Stimulated activated naive B cell treated with anti-CD40 and anti-IgM and Interleukin-4, amounts not matched to agents 10 μg/mL and 1 μg/mL and 100 μg/mL, for 72 hours (primary cell): ENCODE measurements at places on chromosomes 5 and 9.

DNA sequence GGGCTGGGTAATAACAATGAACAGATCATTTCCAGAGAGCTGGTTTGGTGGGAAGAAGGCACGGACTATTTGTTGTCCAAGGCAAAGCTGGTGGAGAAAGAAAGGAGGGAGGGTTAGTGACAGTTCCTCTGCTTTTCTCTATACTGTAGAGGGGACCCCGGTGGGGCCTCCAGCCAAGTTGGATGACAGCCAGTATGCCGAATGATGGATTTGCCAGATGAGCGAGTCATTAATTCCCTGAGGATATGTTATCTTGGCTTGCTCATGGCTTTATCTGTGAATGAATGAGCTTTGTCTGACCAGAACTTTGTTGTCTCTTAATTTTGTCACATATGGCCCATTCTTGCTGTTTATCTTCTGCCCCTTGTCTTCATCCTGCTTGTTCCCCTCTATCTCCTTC, 158.6 kb upstream of the GLRA1 start:
- no peak for DNase-seq
- no peaks in the 10 kb centered on the region for H3K36me3 ChIP-seq
- no peaks in the 10 kb centered on the region for H3K4me1 ChIP-seq

- H3K27ac ChIP-seq, result no peak overlapping the region
- peaks cover 24% of the 10 kb centered on the region for H3K27me3 ChIP-seq
- DNase-seq, result no peak
- no peak overlapping the region for H3K4me3 ChIP-seq
Observed at GRCh38 chr5:72552041-72552557, 44.9 kb upstream of the ZNF366 start.

DNA sequence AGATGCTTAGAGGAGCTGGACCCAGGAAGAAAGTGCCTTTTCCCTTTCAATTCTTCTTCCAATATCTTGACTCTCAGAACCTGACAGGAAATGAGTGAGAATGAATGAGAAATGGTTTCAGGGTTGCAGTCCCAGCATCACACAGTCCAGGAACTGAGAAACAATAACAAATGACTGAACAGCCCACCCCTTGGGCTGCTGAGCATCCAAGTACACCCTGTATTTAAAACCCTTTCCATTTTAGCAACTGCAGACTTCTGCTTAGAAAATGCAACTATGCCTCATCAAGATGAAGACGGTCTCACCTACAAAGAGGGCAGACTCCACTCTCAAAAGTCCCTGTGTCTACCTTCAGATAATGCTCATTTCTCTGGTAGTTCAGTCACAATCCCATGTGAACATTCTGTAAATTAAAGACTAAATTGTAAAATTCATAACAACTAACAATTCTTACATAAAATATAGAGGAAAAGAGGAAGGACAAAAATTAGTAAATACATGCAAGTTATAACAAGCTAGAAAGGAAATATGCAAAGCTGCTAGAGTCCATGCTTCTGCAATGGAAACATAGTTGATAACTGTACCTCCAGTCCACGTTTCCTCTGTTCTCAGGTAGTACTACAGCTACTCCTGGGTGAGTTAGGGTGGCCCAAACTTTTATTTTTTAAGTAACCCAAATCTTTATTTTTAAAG, 316.5 kb downstream of the ICE1 start:
- H3K27ac ChIP-seq, result peak overlapping the region; percentile 33
- no peak overlapping the region for H3K4me3 ChIP-seq
- no peaks in the 10 kb centered on the region for H3K27me3 ChIP-seq

DNA sequence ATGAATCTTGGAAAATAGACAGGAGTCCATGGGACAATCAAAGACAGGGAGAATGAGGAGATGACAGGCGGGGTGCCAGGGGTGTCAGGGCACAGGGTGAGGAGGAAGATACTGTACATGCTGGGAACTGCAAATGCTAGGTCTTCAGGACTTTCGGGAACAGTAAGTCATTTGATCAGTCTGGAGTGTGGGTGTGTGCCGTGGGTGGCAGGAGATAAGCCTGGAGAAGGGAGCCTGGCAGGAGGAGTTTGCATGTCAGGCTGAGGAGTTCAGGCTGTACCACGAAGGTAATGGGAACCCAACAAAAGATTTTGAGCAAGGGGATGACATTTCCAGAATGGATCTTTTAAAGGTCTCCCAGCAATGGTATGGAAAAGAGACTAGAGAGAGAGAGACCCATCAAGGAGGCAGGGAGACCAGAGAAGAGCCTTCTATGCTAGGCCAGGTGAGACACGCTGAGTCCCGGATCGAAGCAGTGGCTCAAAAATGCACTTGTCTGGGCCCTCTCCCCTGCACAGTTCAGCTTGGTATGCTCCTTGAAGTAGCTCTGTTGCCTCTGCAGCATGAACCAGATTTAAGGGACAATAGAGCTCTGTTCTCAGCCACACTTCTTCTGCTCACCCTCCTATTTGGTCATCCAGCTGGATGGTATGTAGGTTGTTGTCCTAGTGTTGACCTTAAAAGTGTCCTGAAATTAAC, 77.0 kb upstream of the FER start:
- H3K4me1 ChIP-seq, result no peaks in the 10 kb centered on the region
- no peak overlapping the region for H3K27ac ChIP-seq
- peaks cover 27% of the 10 kb centered on the region for H3K27me3 ChIP-seq
- no peak overlapping the region for H3K4me3 ChIP-seq

- no peak for DNase-seq
- no peak overlapping the region for H3K27ac ChIP-seq
- H3K4me1 ChIP-seq, result no peaks in the 10 kb centered on the region
- no peak overlapping the region for H3K4me3 ChIP-seq
Observed at GRCh38 chr5:104088876-104089778, 526.5 kb upstream of the NUDT12 start.

DNA sequence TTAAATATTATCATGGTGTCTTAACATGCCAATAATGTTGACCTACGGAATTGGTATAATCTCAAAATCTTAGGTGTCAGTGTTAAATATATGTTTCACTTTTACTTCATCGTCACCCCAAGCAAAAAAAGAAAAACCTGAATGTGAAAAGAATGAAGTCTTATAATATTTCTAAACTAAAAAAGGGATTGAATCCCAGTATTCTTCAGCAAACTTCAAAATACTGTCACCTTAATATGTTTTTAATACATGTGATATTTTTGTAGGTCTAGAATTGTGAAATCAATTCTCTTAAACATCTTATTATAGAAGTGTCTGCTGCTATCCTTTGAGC, 14.1 kb downstream of the UBE2D2 start:
- peaks cover 70% of the 10 kb centered on the region for H3K4me1 ChIP-seq
- H3K27ac ChIP-seq, result no peak overlapping the region

DNA sequence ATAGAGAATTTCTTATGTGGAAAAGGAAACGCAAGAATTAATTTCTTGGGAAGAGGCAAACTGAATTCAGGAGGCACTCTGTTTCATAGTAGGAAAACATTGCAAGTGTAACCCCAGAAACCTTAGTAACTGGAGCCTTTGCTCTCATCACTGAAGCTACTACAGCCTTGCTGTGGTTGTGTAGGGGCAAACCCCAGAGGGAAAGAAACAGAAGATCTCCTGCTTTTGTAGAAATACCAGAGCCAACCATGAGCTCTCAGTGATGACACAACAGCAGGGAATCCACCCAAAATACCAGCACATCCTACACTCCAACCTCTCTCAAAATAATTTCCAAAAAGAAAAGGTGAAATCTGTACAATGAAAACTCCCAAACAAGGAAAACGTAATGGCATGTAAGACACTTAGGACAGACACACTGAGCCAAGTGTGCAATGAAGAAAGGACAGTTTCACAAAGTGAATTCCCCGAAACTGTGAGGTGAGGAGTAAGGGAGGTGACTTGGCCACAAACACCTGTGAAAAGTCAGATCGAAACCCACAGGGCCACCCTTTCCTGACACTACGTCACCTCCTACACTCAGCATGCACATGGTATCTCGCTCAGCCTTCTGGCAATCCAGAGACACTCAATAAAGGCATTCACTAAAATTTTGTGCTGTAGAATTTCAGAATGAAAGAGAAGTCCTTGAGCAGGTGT, 8.5 kb upstream of the ACSL6 start:
- H3K4me1 ChIP-seq, result peaks cover 18% of the 10 kb centered on the region
- H3K4me3 ChIP-seq, result no peak overlapping the region
- peaks cover 33% of the 10 kb centered on the region for H3K27me3 ChIP-seq
- peak; percentile 66 for DNase-seq

DNA sequence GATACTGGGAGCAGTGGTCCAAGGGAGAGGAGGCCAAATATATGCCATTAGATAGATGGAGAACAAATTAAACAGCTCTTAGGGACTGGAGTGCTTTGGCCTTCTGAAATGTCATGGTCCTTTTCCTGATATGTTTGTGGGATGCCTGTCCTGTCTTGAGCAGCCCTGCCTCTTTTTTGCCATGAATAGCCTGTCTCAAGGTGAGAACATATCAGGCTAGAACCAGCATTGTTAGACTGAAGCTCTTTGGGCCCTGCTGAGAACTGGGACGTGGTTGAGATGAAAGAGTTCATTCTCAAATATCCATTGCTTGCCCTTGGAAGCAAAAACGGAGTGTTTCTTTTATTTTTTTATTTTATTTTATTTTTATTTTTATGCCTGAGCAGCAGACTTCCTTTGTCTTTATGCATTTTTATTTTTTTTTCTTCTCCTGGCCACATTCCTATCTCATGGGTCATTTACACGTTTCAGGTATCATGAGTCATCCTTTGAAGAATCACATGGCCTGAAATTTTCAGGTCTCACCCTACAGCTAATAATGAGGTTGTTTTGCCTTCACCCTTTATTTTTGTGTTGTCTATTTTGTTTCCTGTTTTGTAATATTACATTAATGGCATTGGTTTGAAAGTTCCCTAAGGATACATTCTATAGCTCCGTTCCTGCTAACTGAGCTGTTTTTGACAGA, 371.4 kb downstream of the PSAT1 start:
- H3K36me3 ChIP-seq, result peaks cover 2% of the 10 kb centered on the region
- H3K27ac ChIP-seq, result no peak overlapping the region
- H3K4me1 ChIP-seq, result peaks cover 11% of the 10 kb centered on the region
- peaks cover 6% of the 10 kb centered on the region for H3K27me3 ChIP-seq
- no peak for DNase-seq

- no peak overlapping the region for H3K27ac ChIP-seq
- no peak for DNase-seq
- no peaks in the 10 kb centered on the region for H3K4me1 ChIP-seq
Observed at GRCh38 chr5:73596705-73597328, 29.2 kb upstream of the ARHGEF28 start.

- no peak overlapping the region for H3K4me3 ChIP-seq
- H3K4me1 ChIP-seq, result no peaks in the 10 kb centered on the region
- H3K27ac ChIP-seq, result no peak overlapping the region
- no peaks in the 10 kb centered on the region for H3K36me3 ChIP-seq
- DNase-seq, result no peak
Observed at GRCh38 chr5:146888351-146888978, 9.9 kb upstream of the PPP2R2B start.
